ENCODE measurements at places on chromosomes 7 and 10. TPM values are rescaled to one million over a fixed set of nuclear protein-coding genes. Genes with fewer than 3 reads are reported as not detected.

DNA sequence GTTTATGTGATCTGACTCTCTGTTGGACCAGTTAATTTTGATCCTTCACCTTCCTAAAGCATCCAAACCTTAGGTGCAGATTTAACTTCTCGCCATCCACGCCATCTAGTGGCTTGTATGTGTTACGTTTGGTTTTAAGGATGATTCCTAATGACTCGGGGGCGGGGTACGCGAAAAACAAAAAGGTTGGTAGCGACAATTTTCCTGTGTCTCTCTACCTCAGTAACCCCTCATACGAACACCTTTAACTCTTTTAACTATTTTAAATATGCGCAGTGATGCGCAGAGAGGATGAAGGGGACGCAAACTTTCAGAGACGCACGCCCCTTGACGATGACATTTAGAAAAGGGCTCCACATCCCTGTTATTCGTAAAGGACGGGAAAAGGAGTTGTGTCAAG, 714 bp upstream of the KCND2 start:
- peak; percentile 81 for DNase-seq

DNA sequence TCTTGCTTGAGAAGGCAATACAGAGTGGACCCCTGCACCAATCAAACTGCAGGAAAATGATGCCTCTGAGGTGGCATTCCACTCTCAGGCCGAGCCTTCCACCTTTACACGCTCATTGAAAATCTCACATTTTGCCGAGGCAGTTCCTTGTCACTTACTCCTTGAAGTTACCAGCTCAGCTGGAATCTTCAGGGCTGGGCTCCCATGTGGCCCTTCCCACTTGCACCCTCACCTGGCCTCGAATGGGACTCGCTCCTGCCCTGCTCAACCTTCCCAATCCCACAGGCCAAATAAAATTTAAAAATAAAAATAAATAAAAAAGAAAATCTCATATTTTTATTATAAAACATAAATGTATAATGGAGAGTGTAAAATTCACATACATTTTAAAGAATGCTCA, 790.7 kb upstream of the COBL start:
- DNase-seq: no peak

- DNase-seq: no peak
These were observed 141.3 kb upstream of the SP8 start for GRCh38 chr7:20927976-20928375.

DNA sequence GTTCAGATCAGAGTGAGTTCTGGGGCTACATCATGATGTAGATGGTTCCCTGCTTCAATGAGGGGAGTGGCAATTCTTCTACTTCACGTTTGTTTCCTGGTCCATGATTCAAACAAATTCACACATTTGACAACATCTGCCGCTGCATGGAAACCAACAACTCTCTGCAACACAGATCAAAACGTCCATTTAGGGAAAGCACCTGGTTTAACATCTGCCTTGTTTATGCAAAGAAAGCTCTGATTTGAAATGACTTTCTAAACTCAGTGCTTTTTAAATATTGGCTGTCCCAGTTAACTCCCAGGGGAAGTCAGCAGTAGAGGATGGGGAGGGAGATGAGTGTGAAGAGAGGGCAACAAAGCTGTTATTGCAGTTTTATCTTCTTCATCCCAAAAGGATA, 93.8 kb downstream of the GAD2 start:
- no peak for DNase-seq

GRCh38 chr10:16902606-16903005, 85.4 kb upstream of the RSU1 start:
- DNase-seq: no peak

DNA sequence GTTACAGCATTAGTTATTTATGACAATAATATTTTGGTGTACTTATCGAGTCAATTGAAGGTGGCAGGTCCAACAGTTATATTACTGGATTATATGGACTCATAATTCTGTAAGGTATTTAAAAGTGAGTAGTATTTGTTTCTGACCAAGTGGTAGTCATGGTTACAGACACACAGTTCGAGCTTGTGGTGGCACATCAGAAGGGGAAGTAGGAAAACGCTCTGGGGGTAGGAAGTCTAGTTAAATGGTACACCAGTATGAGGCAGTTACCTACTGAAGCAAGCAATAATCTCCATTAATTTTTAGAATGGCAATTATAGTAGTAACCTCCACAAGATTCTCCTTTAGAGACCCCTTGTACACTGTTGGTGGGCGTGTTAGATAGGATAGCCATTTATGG, 541.2 kb downstream of the ETV1 start:
- DNase-seq: no peak

DNA sequence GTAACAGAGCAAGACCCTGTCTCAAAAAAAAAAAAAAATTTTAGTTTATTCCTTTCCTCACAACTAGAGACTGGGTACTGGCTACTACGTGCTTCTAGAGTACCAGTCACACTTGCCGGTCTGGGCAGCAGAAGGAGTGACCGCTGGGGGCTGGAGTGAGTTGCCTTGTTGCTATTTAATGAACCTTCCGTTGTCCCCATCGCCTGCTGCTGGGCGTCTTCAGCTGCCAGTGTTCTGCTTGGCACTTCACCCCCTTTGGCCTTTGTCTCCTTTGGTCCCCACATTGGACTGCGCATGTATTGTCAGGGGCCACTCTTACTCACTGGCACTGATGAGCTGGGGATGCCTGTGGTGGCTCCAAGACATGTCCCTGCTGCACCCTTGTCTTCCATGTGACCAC, 110.6 kb downstream of the CLEC2L start:
- no peak for DNase-seq

Gene MMP21
- total RNA-seq: not detected

Gene TMEM270
- total RNA-seq: not detected

Gene BLNK
- total RNA-seq: not detected

Gene FFAR4
- total RNA-seq: 0.04 TPM

Measured in neural progenitor cell (in vitro differentiated cells).